CD8-positive, alpha-beta memory T cell (primary cell): ENCODE measurements at places on chromosomes 5 and 9. TPM values are rescaled to one million over a fixed set of nuclear protein-coding genes. Genes with fewer than 3 reads are reported as not detected.

- no peak overlapping the region for H3K27ac ChIP-seq
- DNase-seq, result no peak
- H3K4me1 ChIP-seq, result no peaks in the 10 kb centered on the region
These were observed 20.2 kb upstream of the SUB1 start for GRCh38 chr5:32565145-32565544.

DNA sequence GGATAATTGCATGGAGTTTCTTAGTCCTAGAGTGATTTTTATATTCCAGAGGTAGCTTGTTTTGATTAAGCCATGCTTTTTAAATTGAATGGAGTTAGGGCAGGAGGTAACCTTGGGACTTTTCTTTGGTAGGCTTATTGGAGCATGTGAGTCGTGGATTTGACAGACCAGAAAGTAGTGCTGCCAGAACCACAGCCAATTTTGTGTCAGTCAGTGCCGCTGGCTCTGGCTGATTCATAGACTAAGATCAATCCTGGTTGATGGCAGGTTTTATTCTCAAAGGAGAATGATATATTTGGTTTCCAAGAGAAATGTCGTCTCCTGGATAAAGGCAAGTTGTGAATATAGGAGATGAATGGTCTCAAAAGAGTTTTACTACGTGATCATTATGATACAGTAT lies 20.3 kb downstream of the RAI14 start:
- no peak for DNase-seq
- no peaks in the 10 kb centered on the region for H3K4me1 ChIP-seq
- H3K27me3 ChIP-seq, result no peaks in the 10 kb centered on the region
- H3K27ac ChIP-seq, result no peak overlapping the region
- H3K4me3 ChIP-seq, result no peak overlapping the region

DNA sequence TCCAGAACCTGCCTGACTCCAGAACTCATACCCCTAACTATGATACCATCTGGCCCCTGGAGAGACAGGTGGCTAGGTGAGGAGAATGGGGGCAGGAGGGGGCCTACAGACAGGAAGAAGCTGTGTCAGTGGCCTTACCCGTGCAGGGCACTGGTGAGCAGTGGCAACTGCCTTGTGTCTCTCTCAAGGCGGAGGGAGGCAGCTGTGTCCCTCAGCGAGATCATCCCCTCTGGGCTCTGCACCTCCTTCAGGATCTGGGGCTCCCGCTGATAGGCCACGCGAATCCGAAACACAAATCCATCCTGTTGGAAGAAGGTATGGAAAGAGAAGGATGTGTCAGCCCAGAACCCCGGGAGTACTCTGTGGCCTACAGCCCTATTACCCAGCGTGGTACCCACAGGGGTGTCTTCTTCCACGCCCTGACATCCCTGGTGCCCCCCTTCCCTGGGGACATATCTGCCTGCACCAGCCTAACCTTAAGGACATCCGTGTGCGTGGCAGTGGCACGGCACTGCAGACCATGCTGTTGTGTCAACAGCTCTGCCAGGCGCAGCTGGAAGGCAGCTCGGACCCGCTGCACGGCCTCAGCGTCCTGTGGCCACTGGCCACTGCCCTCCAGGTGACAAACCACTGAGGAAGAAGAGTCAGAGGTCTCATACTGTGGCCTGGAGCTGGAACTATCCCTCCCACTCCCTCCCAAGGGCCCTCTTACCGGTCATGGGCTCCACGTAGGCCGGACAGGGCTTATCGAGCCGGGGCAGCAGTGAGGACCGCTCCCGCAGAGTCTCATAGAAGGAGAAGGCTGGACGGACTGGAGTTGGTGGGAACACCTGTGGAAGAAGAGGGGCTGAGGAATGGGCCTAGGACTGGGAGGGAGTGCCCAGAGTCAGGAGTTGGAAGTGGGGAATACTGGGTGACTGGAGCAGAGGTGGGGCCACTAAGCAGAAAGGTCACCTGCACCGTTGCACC lies 7.8 kb downstream of the NOL6 start:
- H3K27me3 ChIP-seq, result no peaks in the 10 kb centered on the region
- peaks cover 82% of the 10 kb centered on the region for H3K36me3 ChIP-seq
- peak; percentile 45 for DNase-seq
- H3K4me1 ChIP-seq, result no peaks in the 10 kb centered on the region

GRCh38 chr9:98521141-98521540 lies 187.6 kb downstream of the GABBR2 start:
- no peaks in the 10 kb centered on the region for H3K36me3 ChIP-seq
- H3K27me3 ChIP-seq, result peaks cover 5% of the 10 kb centered on the region
- no peak overlapping the region for H3K27ac ChIP-seq
- no peaks in the 10 kb centered on the region for H3K4me1 ChIP-seq

- peaks cover 3% of the 10 kb centered on the region for H3K36me3 ChIP-seq
- no peak overlapping the region for H3K4me3 ChIP-seq
- no peaks in the 10 kb centered on the region for H3K4me1 ChIP-seq
- H3K27ac ChIP-seq, result no peak overlapping the region
These were observed 111.2 kb downstream of the JAKMIP2 start for GRCh38 chr5:147671365-147671764.

DNA sequence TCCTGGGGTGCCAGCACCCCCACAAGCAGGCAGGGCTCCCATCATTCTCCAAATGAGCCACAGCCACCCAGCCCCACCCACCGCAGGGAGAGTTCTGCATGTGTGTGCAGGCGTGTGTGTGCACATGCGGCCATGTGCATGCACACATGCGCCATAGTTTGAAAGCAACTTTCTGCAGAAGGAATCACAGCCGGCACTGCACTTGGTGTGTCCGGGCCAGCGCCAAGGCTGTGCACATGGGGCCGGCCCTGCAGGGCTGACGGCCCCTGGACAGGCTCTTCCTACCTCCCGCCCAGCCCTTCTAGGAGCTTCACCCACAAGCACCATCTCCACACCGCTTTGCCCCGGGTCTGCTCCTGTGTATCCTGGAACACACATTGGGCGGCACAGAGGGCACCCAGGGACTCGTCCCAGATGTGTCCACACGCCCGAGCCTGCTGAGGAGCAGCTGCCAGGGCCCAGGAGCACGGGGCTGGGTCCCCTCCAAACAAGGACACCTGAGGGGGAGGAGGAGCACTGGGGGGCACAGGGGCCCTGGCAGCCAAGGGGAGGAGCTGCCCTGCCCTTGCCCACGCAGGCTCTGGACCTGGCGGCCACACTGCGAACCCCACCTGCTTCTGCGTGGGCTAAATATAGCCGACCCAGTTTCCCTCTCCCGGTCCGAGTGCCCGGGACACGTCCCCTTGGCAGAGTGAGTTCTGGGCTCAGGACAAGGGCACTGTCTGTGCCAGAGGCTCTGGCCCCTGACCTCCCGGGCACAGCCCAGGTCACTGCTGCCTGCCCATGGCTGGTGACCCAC lies 19.1 kb downstream of the TPPP start:
- H3K4me3 ChIP-seq, result no peak overlapping the region
- DNase-seq, result no peak
- H3K27me3 ChIP-seq, result no peaks in the 10 kb centered on the region
- H3K4me1 ChIP-seq, result peaks cover 23% of the 10 kb centered on the region
- H3K36me3 ChIP-seq, result no peaks in the 10 kb centered on the region

DNA sequence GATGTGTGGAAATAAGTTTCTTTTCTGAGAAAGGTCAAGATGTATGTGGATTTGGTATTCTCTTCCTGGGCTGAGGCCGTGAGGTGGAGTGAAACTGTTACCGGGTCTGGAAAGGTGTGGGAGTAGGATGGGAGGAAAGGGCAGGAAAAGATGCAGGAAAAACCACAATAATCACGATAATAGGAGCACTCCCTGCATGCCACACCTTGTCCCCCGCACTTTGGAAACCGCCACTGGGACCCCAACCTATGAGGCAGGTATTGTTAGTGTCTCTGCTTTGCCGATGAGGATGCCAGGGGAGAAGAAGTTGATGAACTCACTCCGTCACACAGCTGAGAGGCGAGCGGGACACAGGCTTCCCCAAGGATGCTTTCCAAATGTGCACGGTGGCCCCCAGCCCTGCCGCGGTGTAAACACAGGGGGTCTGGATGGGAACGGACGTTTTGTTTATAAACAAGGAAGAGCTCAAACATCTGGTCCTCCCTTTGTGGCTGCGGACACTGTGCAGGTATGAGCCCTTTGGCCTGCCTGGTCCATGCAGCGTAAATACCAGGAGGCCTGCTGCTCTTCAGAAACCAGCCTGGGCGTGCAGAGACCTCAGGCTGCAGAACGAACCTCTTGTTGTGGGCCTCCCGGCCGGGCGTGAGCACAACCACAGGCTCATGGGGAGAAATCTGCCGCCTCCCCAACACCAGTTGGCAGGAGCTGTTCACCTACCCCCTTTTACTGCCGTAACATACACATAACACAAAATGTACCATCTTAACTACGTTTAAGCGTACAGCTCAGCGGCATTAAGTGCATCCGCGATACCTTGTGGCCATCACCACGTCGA lies 126.7 kb downstream of the COL23A1 start:
- H3K27me3 ChIP-seq, result no peaks in the 10 kb centered on the region
- H3K4me3 ChIP-seq, result no peak overlapping the region
- H3K27ac ChIP-seq, result no peak overlapping the region

- no peaks in the 10 kb centered on the region for H3K36me3 ChIP-seq
- H3K4me1 ChIP-seq, result no peaks in the 10 kb centered on the region
- H3K27ac ChIP-seq, result no peak overlapping the region
- H3K4me3 ChIP-seq, result no peak overlapping the region
- H3K27me3 ChIP-seq, result no peaks in the 10 kb centered on the region
- DNase-seq, result peak; percentile 21
These were observed 5.4 kb upstream of the LCN15 start for GRCh38 chr9:136769710-136770191.

DNA sequence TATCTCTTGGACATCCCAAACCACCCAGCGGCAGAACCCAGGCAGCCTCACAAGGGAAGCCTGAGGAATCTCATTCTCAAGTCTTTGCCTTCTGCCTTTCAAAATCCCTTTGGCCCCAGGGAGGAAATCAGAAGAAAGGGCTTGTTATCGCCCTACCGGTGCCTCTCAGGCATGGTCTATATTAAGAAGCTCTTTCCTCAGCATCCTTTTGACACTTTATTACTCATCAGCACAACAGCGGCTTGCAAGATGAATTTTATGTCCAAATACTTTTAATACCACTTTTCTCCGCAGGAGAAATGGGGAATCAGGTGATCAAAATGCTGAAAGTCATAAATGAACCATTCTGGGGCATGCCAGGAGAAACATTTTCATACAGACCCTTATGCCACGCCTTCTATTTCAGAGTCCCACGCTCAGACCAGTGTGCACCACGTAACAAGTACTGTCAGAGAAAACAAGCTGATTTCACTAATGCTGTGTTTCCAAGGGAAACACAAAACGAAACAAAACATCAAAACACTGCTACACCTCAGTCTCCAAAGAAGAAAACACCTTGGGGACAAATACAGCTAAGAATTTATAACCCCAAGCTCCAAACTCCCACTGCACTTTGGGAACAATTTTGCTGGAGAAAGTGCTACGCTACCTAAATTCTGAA lies 30.0 kb downstream of the RAPGEF1 start:
- no peak for DNase-seq
- H3K27me3 ChIP-seq, result no peaks in the 10 kb centered on the region
- peak overlapping the region; percentile 4 for H3K4me3 ChIP-seq

DNA sequence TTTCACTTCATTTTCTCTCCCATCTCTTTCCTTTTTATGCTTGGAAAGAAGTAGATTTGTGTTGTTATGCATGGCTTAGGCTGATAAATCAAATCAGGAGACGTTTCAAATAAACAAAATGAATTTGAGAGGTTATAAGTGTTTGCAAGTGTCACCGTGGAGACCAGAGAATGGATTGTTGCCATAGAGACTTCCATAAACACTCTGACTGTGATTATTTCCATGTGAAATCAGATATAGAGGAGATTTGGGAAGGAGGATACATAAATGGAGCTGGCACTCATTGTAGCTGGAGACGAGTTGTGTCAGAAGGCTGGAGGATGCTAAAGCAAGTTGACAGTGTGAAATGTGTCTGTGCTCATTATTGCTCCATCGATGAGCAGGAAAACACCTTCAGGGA lies 84.2 kb upstream of the PCSK1 start:
- DNase-seq, result no peak
- no peaks in the 10 kb centered on the region for H3K4me1 ChIP-seq
- no peak overlapping the region for H3K4me3 ChIP-seq
- H3K27me3 ChIP-seq, result no peaks in the 10 kb centered on the region
- H3K36me3 ChIP-seq, result no peaks in the 10 kb centered on the region
- H3K27ac ChIP-seq, result no peak overlapping the region

- H3K27me3 ChIP-seq, result no peaks in the 10 kb centered on the region
- H3K4me3 ChIP-seq, result no peak overlapping the region
- no peak overlapping the region for H3K27ac ChIP-seq
- DNase-seq, result no peak
- no peaks in the 10 kb centered on the region for H3K36me3 ChIP-seq
- no peaks in the 10 kb centered on the region for H3K4me1 ChIP-seq
These were observed 272.1 kb downstream of the TLE1 start for GRCh38 chr9:81417299-81417675.

DNA sequence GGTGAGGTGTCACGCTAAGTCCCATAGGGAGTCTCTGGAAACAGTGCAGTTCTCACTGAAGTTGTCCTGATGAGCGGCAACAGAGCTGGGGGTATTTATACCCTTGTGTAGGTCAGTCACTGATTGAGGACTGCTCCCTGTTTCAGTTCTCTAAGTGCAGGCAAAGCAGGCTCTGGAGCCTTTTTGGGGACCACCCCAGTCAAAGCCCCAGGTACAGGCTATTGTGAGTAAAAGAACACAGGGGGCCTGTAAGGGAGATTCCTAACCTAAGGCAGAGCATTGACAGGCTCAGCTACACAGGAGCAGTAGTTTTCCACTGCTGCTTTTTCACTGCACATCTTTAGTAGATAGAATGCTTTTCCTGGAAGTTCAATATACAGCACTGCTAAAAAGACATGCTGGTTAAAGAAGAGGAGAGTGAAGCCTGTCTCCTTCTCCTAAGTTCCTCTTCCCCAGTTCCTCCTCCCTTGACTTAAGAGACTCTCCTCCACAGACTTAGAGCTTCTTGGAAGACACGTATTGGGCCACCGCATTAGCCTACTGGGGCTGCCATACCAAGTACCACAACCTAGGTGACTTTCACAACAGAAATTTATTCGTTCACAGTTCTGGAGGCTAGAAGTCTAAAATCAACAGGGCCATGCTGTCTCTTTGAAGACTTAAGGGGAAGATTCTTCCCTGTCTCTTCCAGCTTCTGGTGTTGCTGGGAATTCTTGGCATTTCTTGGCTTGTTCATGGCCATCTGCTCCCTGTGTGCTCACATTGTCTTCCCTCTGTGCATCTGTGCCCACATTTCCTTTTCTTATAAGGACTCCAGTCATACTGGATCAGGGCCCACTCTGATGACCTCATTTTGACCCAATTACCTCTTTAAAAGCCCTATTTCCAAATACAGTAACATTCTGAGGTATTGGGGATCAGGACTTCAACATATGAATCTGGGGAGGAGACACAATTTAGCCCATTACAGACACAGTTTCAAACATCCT lies 221.0 kb downstream of the ESM1 start:
- H3K4me1 ChIP-seq, result no peaks in the 10 kb centered on the region
- no peaks in the 10 kb centered on the region for H3K27me3 ChIP-seq
- no peak overlapping the region for H3K27ac ChIP-seq
- no peak for DNase-seq

- H3K27ac ChIP-seq, result no peak overlapping the region
- H3K36me3 ChIP-seq, result no peaks in the 10 kb centered on the region
- no peak overlapping the region for H3K4me3 ChIP-seq
- no peaks in the 10 kb centered on the region for H3K4me1 ChIP-seq
These were observed 591.7 kb downstream of the CETN3 start for GRCh38 chr5:89817841-89818240.

GRCh38 chr5:76400466-76400865 lies 2.6 kb upstream of the IQGAP2 start:
- H3K4me3 ChIP-seq, result no peak overlapping the region
- H3K27me3 ChIP-seq, result no peaks in the 10 kb centered on the region
- DNase-seq, result no peak
- H3K36me3 ChIP-seq, result no peaks in the 10 kb centered on the region
- H3K4me1 ChIP-seq, result peaks cover 23% of the 10 kb centered on the region

The SPATA31C1 gene
- total RNA-seq, result not detected

The ZNF454 gene
- total RNA-seq, result not detected

The ANKDD1B gene
- total RNA-seq, result not detected

The EPB41L4B gene
- 0.35 TPM for total RNA-seq

The SPRY4 gene
- total RNA-seq, result 1.1 TPM

The SOWAHA gene
- total RNA-seq, result 0.07 TPM
